ENCODE measurements at places on chromosomes 5 and 9.

GRCh38 chr9:76643399-76644117, 120.7 kb upstream of the PCA3 start:
- no peak for DNase-seq

- DNase-seq = peak; percentile 16
These were observed 841.9 kb upstream of the ACO1 start for GRCh38 chr9:31542384-31543055.

DNA sequence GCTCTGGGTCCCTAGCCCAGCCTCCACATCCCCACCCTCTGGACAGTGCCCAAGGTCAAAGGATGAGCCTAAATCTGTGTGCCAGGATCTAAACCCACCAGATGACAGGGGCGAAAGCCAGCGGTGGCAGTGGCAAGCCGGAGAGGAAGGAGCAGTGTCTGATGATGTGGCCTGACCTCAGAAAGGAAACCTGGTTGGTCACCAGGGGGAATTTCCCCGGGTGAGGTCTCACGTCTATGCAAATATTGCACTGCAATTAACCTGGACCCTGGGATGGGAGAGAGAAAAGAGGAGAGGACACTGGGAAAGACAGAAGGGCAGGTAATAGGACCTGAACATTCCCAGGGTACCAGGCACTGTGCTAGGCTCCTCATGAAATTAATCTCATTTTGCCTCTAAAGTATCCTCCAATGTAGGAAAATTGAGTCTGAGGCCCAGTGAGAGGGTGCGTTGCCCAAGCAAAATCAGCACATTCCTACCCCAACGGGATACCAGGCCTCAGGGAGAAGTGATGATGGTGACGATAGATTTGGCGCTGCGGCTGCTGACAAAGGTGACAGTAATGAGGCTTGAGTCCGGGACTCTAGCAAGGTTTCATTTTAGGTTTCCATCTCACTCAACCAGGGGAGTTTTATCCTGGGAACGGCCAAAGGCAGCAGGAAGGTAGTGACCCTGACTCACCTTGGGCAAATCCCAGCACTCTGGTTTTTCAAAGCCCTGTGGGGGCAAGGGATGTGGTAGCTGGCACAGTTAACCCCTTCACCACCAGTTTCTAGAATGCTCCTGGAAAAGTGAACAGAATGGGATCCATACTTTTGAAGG, 13.4 kb upstream of the TNIP1 start:
- no peak for DNase-seq

DNA sequence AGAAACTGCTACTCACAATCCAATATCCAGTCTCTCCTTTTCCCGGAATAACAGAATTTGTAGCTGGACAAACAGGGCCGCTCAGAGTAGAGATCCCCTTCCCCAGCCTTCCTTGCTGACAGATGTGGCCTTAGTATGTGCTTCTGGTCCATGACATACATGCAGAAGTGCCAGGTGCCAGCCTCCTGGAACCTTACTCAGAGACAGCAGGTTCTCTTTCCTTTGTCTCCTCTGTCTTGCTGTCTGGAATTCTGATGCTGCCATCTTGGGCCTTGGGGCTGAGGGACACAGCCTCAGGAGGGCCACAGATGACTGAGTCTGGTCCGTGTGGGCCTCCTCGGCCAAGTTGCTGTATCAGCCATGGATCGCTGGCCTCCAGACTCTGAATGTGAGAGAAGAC, 210.1 kb downstream of the PAX5 start:
- no peak for DNase-seq

- no peak for DNase-seq
These were observed 12.4 kb downstream of the ZNF474 start for GRCh38 chr5:122141751-122142150.

GRCh38 chr5:133589286-133589685, 23.1 kb downstream of the FSTL4 start:
- DNase-seq = no peak

DNA sequence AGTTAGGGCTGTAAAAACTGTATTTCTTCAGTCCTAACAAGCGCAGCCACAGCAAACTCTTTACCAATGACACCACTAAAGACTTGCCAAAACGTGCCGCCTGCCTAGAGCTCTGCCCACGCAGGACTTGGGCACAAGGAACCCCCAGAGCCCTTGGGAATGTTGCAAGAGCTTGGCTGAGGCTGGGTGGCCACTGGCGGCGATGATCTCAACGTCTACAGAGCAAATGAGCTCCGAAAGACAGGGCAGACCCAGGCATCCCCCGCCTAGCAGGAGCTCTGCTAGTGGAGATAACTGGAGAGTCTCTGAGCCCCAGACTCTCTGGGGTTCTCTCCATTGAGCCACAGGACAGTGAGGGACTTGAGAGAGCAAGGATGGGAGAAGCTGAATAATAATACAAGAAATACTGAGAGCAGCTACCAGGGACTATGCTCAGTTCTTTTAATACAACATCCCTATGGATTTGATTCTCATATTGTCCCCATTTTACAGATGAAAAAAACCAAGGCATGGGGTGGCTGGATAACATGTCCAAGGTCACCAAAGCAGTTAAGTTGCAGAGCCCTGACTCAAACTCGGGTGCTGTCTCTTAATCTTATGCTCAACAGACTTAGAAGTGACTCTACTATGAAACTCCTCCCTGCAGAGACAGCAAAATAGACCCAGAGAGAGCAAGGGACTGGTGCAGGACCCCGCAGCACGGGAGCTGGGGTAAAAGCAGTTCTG, 32.5 kb downstream of the SHB start:
- no peak for DNase-seq

GRCh38 chr5:119470105-119470763, 17.9 kb downstream of the HSD17B4 start:
- DNase-seq = no peak

DNA sequence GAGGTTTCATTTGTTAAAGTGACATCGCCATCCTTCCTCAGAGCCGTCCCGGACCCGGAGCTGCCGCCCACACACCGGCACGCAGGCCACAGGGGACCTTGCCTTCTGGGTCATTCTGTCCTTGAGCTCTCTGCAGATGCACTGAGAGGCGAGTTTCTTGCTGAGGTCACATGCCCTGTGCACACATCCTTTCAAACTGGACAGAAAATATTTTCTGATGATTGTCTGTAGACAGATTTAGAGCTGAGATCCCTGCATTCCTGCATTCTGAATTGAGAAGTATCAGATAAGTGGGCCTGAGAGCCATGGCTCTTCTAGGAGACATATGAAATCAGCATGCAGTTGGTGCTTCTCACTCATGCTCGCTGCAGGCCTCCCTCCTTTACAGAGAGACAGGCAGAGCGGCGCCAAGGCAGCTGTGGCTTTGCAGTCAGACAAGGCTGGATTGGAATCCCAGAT, 25.4 kb downstream of the BOD1 start:
- no peak for DNase-seq

DNA sequence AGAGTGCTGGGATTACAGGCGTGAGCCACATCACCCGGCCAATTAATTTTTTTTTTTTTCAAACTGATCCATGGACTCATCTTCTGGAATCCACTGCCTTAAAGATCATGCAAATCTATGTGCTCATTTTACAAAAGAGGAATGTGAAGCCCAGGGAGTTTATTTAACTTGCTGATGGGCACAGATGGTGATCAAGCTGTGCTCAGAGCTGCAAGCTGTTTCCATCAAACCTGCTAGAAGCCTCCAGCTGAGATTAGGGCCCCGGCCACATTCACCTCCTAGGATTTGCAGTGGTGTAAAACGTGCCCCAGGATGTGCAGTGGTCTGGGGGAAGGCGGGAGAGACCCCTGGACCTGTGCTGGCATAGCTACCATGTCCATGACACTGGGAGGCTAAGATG, 56.1 kb upstream of the TUT7 start:
- DNase-seq = no peak

GRCh38 chr5:8576178-8576577, 707.2 kb downstream of the MTRR start:
- DNase-seq = no peak

- DNase-seq = no peak
These were observed 2.0 kb downstream of the TMEFF1 start for GRCh38 chr9:100474924-100475276.

DNA sequence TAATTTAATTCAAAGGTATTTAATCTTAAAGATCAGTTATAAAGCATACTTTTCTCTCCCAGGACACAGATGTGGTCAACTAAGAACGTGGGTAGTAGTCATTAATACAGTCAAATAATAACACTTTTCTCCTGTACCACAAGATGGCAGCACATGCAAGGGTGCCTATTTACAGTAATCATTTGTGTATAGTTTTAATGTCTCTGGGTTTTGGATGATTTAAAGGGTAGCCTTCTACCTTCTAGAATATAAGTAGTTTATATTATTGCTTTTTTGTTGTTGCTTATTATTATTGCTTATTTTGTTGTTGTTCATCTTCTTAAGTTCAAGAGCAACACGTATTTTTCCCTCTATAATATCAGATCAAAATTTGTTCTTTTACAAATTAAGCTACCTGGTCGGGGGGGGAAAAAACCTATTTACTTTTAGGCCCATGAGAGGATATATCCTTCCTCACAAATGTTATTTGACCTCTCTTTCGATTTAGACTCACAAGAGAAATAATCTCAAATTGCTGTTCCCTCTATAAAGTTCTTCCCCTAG, 59.6 kb upstream of the SLC27A6 start:
- DNase-seq = peak; percentile 31
